ENCODE measurements at places on chromosomes 3 and 15. TPM values are rescaled to one million over a fixed set of nuclear protein-coding genes. Genes with fewer than 3 reads are reported as not detected.

GRCh38 chr3:8760506-8760905, 8.9 kb downstream of the OXTR start:
- no peak for DNase-seq

DNA sequence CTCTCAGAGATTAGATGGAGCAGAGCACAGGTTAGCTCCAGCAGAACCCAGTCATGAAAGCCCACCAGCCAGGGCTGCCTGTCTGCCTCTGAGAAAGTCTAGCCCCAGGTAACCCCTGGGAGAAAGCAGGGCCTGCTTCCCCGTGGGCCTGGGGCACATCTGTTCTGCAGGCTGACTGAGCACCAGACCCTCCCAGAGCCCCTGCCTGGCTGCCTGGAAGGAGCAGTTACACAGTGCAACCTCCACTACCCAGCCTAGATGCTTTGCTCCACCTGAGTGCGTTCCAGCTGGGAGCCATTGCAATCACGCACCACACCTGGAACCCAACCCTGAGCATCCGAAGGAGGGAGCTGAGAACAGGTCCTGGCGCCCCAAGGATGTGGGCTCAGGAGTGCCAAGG, 24.7 kb upstream of the OR5K4 start:
- no peak for DNase-seq

GRCh38 chr15:57363661-57364060, 12.6 kb upstream of the CGNL1 start:
- DNase-seq: no peak

GRCh38 chr3:188442430-188442829, 288.5 kb downstream of the LPP start:
- DNase-seq: no peak

GRCh38 chr3:193987186-193987585, 148.8 kb upstream of the HES1 start:
- no peak for DNase-seq

LYZL4 gene
- not detected for total RNA-seq

FAM174B gene
- 11.7 TPM for total RNA-seq

SEMA7A gene
- 4.2 TPM for total RNA-seq
